ENCODE measurements at places on chromosomes 1 and 21. TPM values are rescaled to one million over a fixed set of nuclear protein-coding genes. Genes with fewer than 3 reads are reported as not detected.

Gene C1orf216
- total RNA-seq, result 6.0 TPM

GRCh38 chr1:182575540-182576149, 13.4 kb downstream of the RNASEL start:
- peak; percentile 52 for DNase-seq

DNA sequence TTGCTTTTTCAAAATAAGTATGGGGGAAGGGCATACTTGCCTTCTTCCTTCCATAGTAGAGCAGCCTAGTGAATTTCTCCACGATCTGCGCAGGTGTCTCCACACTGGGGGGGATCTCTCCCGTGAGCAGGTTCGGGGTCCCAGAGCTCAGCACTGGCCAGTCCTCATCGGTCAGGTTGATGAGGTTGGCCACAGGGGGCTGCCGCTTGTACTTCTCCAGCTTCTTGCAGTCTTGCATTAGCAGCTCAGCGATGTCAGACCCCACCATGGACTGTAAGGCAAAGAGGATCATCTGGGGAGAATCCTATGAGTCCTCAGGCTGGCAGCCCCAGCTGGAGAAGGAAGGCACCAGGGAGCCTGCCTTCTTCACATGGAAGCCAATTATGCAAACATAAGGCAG, 11.8 kb downstream of the SEC16B start:
- DNase-seq, result no peak

DNA sequence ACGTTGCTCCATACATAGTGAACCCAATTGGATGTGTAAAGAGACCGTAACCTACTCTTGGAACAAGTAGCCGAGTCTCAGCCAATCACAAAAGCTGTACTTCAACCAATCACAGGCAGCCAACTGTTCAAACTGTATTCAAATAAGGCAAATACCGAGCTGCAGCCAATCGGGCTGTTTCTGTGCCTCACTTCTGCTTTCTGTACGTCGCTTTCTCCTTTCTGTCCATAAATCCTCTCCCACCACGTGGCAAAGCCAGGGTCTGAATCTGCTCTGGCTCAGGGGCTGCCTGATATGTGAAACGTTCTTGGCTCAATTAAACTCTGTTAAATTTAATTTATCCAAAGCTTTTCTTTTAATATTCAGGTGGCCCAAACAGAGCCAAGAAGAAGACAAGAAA, 210.3 kb downstream of the URB2 start:
- no peak for DNase-seq

DNA sequence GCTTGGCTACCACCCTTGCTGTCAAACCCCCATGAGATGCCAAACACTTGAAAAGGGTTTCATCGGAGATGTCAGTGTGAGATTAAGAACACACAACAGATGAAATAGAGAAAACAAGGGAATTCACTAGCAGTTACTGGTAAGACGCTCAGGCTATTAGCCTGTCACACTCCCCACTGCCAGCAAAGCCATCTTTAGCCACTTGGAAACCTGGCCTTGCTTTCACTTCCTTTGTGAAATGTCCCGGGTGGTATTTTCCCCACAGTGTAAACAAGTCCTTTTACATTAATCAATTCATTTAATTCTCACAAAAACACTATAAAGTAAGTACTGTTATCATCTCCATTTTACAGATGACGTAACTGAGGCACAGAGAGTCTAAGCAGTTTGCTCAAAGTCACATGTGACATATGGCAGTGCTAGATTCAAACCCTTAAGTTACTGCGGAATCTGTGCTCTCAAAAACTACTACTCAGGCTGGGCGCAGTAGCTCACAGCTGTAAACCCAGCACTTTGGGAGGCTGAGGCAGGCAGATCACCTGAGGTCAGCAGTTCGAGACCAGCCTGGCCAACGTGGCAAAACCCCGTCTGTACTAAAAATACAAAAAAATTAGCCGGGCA, 32.7 kb upstream of the KHDRBS1 start:
- no peak for DNase-seq

- DNase-seq, result peak; percentile 1
Measured at GRCh38 chr1:236913371-236914037, 90.7 kb downstream of the MT1HL1 start.
